ENCODE measurements at places on chromosomes 6 and 20.

- no peak for DNase-seq
Observed at GRCh38 chr6:46338131-46338530, 153.1 kb downstream of the RCAN2 start.

DNA sequence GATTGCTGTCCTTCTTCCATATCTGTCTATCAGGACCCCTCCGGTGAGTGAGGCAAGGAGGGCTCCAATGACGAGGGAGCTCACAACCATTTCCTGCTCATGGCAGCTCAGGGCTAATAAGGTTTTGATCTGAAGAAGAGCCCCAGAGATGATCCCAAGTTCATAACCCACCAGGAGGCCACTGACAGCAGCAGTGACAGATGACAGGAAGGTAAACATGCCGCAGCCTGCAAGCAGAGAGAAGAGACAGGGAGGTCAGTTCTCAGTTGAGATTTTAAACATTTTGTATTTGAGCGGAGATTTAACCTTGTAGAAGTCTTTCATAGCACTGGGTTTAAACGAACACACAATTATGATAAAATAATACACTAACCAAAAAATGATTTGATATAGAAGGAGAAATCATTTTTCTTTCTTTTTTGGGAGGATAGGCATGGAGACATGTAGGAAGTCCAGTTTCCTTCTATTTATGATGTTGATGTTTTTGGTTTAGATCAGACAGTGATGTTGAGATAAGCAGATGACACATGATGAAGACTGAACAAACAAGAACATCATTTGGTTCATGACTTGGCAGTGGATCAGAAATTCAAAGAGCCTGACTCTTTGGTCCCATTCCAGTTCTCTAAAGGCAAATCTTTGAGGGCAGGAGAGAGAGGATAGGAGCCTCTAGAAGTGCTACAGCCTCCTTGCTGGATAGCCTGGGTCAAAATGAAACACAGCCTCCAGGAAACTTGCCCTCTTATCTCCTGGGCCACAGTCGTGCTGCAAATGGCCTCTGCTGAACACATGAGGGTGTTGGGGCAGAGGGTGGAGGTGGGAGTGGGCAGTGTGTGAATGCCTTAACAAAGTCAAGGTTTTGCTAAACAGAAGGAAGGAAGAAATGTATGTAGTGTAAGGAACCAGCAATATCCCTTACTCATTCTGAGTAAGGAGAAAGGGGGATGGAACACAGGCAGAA, 22.6 kb downstream of the SLC2A12 start:
- DNase-seq: no peak

- DNase-seq: no peak
Observed at GRCh38 chr6:151056230-151056907, 183.4 kb upstream of the AKAP12 start.

DNA sequence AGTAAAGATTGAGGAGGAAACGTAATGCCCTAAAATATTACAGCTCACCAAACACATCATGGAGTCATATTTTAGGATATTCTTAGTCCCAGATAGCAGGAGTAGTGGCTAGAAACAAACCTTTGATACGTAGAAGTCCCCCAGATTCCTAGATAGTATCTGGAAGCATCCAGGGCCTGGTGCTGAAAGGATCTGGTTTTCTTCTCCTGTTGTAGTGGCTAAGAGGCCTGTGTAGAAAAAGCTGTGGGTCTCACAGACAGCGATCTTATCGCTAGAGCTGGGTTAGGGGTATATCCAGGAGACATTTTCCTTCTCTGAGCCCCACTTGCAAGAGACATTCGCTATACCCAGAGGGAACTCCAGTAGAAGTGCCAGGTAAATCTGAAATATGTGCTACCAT, 139.9 kb downstream of the KCNQ5 start:
- no peak for DNase-seq

DNA sequence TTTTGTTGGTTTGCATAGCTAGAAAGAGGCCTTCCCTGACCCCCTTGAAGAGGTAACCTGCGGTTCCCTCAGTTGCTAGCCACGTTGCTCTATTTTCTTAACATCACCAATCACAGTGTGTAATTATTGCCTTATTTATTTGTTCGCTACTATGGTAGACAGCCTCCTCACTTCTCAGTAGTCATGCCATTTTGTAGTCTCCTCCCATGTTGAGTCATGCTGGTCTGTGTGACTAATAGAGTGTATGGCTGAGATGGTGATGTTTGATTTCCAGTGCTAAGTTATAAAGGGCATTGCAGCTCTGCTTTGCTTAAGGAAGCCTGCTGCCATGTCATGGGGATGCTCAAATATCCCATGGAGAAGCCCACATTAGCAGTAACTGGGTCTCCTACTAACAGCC, 236.6 kb upstream of the CHD6 start:
- DNase-seq: no peak
